ENCODE measurements at places on chromosomes 16 and 17.

DNA sequence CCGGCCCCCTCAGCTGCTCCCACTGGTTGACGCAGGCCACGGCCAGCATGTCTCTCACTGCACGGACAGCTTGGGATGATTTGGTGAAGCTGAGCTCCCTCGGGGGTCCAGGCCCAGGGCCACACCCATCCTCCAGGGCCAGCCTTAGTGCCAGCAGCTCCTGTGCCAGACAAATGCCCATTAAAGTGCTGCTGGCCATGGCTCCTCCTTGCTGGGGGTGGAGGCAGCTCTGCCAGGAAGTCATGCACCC lies 2.5 kb downstream of the TRIM47 start:
- no peak for DNase-seq

DNA sequence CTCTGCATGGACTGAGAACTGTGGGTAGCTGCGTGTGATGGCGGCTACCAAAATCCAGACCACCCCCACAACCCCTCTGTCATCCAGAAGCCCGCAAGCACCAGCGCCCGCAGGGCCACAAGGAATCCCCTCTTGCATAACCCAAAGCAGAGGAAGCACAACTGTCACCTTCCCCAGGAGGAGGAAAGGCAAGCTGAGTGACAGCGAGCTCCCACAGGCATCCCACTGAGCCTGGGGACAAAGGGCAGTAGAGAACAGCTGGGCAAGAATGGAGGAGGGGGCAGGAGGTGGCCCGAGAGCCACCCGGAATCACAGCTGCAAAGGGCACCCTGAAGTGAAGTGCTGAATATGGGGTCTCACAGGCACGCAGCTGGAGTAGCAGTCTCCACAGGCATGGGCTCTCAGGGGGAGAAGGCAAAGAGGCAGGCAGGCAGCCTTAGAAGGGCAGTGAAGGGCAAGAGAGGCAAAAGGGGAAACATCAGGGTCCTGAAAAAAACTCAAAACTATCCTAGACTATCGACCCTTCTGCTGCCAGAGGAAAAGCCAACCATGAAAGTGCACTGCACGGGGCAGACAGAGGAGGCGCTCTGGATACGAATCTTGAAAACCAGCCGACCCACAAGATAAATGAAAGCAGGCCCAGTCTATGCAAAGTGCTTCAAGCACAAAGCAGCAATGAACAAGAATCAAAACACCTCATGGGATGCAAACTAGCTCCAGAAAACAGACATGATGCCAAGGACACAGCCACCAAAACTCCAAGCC lies 17.1 kb downstream of the USP36 start:
- DNase-seq = no peak

DNA sequence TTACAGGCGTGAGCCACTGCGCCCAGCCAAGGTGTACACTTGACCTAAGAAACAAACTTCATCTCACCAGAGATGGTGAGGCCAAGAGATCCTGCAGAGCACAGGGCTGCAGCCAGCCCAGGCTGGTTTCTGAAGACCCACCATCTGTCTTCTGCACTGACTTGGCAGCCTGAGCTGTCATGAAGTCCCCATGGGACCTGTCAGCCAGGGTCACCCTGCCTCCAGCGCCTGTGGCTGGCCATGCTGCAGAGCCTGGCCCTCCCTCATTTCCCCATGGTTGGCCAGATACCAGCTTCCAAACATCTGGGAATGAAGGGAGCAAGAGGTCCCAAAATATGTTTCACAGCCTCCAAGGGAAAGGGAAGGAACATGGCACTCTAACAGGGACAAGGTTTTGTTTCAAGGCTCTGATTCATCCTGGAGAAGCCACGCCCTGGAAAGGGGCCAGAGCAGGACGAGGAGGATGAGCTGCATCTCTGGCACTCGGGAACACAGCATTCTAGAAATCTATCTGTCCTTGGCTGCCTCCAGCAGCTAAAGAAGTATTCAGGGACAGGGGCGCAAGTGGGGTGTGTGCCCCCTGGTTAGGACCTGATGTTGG lies 45.3 kb downstream of the DDX19A start:
- no peak for DNase-seq

DNA sequence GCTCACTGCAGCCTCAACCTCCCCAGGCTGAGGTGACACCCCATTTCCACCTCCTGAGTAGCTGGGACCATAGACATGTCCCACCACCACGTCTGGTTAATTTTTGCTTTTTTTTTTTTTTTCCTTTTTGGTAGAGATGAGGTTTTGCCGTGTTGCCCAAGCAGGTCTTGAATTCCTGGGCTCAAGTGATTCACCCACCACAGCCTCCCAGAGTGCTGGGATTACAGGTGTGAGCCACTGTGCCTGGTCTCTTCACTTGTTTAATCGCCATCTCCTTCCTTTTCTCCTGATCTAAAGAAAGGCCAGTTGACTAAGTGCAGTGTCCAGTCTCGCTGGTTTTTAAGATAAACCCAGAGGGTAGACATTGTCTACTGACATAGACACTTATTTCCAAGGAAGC lies 152.0 kb downstream of the C16orf95 start:
- DNase-seq = no peak

DNA sequence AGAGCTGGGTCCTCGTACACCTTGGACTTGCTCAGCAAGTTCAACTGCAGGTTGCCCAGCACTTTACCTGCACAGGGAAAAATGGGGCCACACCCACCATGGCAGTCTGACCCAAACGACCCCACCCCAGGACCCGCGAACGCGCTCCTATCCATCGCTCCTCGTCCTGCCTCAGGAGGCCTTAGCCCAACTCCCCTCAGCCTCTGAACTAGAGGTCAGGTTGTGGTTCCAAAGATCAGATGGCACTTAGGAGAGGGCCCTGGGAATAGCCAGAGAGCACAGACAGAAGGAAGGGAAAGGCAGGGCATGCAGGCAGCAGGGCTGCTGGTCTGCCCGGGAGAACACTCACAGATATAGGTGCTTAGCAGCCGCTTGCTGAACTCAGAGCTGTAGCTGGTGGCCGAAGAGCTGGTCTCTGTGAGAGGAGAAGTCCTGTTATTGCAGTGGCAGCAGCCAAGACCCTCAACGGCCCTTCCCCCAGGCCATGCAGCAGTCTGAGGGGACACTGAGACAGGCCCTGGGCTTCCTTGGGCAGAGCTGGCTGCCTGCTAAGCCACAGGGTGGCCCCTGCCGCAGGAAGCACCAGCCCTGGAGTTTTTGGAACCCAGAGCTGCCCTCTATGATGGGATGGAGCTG lies 6.9 kb downstream of the ZACN start:
- no peak for DNase-seq

DNA sequence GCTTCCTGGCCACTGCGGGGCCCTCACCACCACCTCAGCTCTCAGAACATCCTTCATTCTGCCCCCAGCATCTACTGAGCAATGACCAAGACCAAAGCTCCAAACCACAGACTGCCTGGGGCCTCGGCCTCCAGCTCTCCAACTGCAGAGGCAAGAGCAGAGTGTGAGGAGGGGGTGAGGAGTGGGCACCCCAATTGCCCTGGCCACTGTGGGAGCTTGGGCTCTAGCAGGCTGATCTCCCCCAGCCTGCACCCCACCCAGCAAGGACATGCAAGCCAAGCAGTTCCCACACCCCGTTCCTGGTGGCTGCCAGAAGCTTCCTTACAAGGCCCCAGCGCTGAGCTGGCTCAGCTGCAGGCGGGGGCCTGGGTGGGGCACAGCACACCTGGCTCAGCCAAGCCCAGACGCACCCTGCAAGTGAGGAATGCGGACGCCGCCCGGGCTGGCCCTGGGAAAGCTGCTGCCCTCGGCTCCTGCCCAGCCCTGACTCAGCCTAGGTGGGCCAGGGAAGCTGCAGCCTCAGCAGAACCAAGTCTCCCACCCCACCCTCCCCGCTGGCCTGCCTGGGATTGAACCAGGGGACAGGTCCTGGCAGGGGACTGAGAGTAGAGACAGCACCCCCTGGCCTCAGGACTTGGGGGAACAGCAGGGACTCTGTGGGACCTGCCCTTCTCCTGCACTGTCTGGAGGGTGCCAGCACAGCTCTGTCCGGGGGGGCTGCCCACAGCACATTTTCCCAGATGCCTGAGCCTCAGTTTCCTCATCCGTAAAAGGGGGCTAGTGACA lies 29.7 kb upstream of the KRT17 start:
- DNase-seq = no peak

DNA sequence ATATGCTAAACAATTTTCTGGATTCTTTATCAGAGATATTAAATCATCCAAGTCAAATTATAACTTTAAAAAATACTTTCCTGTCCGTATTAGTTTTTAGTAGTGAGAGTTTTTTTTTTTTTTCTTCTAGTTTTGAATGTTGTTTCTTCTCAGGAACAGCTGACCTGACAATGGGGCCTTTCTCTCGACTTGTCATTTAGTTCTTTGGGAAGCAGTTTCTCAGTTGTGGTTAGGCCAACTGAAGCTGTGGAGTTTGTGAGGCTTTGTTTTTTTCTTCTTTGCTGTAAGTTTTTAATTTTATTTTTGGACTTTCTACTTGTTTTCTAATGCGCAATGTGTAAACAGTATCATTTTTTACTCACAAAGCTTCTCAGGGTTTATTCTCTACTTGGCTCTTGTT lies 140.8 kb downstream of the FTO start:
- no peak for DNase-seq

DNA sequence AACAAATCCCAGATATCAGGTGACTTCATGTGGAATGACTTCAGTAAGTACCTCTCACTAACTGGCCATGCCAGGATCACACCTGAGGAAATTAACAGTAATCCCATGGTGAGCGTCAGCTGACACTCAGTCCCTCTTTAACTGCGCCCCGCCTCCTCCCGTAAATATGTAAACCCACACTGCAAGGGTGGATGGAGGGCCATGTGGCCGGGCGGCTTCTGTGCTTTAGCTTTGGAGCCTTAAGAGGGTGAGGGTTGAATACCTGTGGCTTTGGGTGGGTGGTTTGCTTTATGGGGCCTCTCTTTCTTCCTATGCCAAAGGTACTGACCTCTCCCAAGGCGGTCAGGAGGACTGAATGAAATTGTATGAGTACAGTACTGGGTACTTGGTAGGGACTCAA lies 141.7 kb downstream of the MRM1 start:
- DNase-seq = no peak

DNA sequence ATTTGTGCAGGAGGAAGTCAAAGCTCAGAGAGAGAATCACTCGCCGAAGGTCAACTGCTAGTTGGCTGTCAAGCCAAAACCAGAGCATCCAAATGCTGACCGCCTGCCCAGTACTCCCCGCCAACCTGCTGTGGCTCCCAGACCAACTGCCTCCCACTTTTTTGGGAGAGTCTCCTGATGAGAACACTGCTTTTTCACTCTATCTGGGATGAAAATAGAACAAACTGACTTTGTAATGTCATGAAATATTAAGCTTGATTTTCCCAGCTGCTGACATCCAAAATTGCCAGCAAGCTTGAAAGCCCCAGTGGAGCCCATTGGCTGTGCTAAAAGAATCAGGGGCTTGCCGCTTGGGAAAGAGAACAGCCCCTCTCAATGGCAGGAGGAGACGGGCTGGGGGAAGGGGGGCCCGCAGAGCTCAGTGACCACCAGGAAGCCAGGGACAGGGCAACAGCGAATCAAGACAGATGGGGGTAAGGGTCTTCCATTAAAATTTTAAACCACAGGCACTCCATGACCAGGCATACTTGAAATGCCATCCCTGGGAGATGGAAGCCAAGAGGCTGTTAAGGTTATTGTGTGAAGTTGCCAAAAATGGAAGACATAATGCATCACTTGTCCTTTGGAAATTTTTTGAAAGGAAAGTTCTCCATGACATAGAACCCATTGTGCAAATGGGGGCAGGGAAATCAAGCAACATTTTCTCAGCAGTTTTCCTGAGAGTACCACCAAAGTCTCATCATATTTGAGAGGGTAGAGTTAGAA lies 125.7 kb upstream of the CDH5 start:
- DNase-seq = no peak

DNA sequence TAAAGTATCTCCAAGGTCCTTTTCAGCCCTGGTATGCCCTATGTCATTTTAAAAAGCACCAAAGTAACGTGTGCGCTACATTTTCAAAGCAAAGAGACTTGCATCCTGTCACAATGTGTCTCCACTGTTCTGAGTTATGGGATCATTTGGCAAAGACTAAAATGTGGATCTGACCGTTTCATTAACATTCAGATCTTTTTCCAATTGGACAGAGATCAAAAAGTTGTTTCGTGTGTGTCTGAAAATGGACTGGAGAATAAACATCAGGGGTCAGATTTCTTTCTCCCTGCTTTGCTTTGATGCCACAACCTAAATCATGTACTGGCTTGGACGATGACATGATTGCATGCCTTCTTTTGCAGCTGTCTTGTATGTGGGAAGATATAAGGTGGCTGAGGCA lies 136.0 kb upstream of the NOG start:
- no peak for DNase-seq

- DNase-seq = no peak
Measured at GRCh38 chr16:54926166-54926838, 4.4 kb upstream of the IRX5 start.

- no peak for DNase-seq
Measured at GRCh38 chr17:11618861-11619566, 20.7 kb downstream of the DNAH9 start.

DNA sequence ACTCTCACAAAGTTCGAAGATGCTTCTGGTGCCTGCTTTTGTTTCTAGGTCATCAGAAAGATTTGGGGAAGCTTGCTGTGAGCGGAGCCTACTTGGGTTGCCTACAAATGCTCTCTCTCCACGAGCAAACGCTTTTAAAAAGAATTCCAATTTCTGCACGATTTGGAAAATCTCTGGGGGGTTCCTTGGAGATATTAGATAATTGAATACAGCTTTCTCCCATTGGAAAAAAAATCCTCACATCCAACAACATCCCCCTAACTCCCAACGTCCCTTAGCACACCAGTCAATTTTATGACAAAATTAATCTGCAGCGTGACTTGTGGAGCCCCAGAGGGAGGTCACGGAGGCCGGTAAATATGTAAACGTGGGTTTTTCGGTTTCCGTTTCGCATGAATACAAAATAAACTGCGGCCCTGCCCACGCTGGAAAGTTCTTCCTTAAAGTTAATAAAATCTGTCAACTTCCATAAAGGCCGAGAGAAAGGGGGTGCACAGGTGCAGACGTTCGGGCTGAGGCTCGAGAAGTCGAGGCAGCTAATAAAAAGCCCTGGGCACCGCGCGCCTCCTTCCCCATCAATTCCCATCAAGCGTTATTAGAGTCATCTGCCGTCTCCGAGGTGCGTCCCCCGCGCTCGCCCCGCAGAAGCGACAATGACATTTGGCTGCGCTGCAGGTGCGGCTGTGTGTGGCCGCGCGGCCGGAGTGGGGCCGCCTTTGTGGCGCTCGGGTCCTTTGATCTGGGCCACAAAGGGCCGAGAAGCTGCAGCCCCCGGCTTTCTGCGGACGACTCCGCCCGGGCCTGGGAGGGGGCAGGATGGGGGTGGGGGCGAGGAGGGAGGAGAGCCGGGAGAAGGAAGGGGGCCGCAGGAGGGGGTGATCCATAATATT lies 37.6 kb downstream of the SALL1 start:
- no peak for DNase-seq

DNA sequence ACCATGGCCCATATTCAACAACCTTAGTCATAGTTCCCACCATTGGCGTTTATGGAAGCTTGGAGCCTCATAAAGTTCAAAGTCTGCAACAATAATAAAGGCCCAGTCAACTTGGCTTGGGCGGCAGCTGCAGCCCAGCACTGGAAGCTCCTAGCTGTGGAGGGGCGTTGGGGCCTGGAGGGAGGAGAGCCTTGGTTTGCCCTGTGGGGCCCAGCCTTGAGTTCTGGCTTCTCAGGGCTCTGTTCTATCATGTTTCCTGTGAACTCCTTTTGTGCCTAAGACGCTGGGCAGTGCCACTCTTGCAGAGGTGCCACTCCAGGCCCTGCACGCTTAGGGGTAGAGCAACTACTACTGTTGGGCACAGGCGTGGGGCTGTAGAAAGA lies 927 bp upstream of the ENGASE start:
- no peak for DNase-seq

- DNase-seq = no peak
Measured at GRCh38 chr17:81723651-81724209, 11.6 kb downstream of the SLC25A10 start.

GRCh38 chr16:69040144-69040909 lies 65.1 kb upstream of the HAS3 start:
- DNase-seq = no peak
